Epithelial cell of proximal tubule (primary cell): ENCODE measurements at places on chromosomes 13 and 19. TPM values are rescaled to one million over a fixed set of nuclear protein-coding genes. Genes with fewer than 3 reads are reported as not detected.

SIGLEC14 gene
- not detected in 2 replicates for total RNA-seq

RASGRP4 gene
- not detected in 2 replicates for total RNA-seq

LILRA6 gene
- total RNA-seq: not detected in 2 replicates

ZNF780A gene
- 6.9 and 12.5 TPM in 2 replicates for total RNA-seq

DNA sequence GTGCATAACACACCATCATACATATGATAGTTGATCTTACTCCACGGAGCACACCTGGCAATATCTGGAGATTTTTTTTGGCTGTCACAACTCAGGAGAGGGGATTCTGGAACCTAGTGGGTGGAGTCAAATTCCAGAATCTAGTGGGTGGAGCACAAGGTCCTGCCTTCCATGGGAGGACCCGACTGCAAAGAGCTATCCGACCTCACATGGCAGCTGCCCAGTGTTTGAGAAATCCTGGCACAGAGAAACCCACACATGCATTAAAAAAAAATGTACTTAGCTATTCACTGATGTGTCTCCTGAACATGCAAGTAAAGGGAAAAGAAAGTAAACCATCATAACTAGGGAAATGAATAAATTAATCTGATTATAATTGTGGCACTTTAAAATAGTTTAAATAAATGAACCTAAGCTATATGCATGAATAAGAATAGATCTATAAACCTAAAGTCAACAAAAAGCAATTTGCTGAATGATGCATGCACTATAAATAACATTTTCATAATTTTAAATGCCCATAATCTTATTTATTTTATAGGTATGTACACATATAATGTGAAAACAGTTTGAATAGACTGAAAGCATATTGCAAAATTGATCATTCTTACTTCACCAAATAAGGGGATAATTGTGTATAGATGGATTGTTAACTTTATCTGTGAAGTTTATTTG, 300.3 kb downstream of the MYO16 start:
- DNase-seq: no peak

- no peak for DNase-seq
Measured at GRCh38 chr19:1251330-1252220, 3.2 kb downstream of the MIDN start.

PROZ gene
- not detected in 2 replicates for total RNA-seq

DNA sequence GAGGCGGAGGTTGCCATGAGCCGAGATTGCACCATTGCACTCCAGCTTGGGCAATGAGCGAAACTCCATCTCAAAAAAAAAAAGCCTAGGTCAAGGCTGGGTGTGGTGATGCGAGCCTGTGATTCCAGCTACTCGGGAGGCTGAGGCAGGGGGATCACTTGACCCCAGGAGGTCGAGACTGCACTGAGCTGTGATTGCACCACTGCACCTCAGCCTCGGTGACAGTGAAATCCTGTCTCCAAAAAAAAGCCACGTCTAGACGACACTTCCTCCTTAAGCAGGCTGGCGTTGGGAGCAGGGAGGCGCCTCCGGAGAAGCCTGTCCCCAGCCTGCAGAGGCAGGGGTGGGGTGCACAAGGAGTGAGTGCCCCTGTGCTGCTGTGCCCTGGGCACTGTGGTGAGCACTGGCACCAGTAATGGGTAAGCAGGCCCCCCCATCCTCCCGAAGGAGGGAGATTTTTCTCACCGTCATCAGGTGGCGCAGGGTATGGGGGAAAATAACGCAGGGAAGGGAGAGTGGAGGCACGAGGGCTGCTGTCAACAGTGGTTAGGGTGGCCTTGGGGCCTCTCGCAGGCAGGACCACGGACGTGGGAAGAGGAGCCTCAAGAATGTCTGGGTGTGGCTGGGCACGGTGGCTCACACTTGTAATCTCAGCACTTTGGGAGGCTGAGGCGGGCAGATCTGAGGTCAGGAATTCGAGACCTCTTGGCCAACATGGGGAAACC, 706 bp downstream of the P2RY11 start:
- no peak for DNase-seq

RFX1 gene
- total RNA-seq: 4.2 and 4.5 TPM in 2 replicates

- DNase-seq: no peak
Measured at GRCh38 chr13:45683701-45684100, 18.4 kb upstream of the CBY2 start.

DNA sequence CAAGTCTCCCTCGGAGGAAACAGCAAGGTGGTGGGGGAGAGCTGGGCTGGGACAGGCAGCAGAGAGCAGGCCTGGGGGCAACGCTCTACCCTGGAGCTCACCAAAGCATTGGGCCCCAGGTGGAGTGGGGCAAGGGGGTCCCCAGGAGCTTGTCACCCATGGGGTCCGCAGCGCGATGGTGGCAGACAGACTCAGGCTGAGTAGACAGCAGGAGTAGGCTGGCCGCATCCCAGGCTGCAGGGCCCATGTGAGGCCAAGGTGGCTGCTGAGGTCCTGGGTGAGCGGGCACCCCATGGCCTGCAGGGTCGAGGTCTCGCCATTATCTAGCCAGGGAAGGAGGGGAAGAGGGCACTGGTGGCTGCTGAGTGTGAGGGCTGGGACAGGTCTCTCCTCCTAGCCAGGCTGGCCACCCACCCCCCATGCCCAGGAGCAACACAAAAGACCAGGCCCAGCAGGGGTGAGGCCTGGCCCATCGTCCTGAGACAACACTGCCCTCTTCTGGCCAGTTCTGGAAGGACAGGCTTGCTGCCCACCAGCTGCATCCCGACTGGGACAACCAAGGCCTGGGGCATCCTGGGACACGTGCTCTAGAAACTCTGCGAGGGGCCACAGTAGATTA, 33.1 kb downstream of the CEBPG start:
- DNase-seq: no peak

BORA gene
- total RNA-seq: 9.8 and 16.3 TPM in 2 replicates

DNA sequence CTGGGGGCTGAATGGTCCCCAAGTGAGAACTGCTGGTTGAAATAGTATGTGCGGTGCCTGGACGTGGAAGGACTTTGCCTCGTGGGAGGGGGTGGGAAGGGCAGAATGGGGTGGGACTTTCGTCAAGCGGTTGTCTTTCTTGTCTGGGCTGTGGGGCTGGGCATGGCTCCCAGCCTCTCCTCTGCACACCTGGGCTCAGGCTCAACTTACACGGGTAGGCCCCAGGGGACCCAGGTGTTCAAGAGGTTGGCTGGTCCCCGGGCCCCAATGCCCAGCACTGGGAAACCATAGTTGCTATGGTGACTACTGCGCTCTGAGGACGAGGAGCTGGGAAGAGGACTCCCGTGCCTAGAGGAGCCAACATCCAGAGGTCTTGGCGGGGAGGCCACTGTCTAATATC, 7.3 kb downstream of the NWD1 start:
- DNase-seq: no peak

DNA sequence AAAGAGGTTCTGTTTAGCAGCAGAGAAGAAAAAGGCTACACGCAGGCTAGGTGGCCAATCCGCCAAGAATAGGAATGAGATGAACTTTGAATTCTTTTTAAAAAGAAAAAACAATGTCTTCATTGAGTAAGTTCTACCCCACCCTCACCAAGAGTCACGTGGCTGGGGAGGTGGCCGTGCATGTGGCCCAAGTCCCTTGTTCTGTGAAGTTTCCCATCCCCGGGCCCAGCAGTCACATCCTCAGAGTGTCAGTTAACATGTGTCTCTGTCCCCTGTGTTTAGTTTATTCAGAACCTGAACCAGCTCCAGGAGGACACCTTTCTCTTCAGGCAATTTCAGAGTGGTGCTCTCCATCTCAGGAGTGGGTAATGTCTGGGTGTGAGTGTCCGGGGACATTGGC, 57.1 kb upstream of the MCF2L start:
- DNase-seq: no peak

- DNase-seq: no peak
Measured at GRCh38 chr13:30991922-30992321, 59.5 kb downstream of the TEX26 start.

ANKRD24 gene
- not detected in 2 replicates for total RNA-seq

GRCh38 chr13:77300176-77301037, 26.5 kb downstream of the MYCBP2 start:
- no peak for DNase-seq

DNA sequence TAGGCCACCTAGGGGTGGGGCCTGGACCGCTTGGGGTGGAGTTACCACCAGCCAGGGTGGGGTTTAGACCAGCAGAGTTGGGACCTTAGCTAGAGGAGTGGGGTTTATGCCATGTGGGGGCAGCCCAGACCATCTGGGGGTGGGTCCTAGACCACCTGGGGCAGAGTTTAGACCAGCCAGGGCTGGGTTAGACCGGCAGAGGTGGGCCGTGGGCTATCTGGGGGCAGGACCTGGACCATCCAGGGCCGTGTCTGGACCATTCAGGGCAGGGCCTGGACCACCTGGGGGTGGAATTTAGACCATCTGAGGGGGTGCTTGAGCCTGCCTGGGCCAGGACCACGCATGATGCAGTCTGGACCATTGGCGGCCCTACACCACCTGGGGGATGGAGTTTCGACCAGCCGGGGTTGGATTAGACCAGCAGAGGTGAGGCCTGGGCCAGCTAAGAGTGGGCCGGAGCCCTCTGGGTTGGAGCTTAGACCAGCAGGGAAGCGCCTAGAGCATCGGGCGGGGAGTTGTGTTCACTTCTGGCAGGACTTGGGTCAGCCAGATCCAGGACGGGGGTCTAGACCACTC, 10.0 kb upstream of the CACNG6 start:
- no peak for DNase-seq

GRCh38 chr13:28679628-28680027, 20.7 kb downstream of the POMP start:
- DNase-seq: no peak
